ENCODE measurements at places on chromosomes 2 and 18.

DNA sequence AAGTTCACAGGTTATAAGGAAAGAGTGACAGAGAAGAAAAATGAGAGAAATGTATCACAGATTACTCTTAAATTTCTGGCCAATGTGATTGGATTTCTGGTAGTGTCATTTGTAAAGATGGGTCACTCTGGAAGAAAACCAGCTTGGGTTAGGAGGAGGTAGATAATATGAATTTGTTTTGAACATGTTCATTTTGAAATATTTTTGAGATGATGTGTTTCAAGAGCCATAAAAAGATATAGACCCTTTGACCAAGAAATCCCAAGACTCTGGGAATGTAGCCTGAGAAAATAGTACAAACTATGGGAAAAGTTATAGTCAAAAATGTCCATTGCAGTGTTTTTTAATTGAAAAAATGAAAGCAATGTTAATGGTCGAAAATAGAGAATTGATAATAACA lies 70.7 kb downstream of the CALCRL start:
- no peak for DNase-seq

DNA sequence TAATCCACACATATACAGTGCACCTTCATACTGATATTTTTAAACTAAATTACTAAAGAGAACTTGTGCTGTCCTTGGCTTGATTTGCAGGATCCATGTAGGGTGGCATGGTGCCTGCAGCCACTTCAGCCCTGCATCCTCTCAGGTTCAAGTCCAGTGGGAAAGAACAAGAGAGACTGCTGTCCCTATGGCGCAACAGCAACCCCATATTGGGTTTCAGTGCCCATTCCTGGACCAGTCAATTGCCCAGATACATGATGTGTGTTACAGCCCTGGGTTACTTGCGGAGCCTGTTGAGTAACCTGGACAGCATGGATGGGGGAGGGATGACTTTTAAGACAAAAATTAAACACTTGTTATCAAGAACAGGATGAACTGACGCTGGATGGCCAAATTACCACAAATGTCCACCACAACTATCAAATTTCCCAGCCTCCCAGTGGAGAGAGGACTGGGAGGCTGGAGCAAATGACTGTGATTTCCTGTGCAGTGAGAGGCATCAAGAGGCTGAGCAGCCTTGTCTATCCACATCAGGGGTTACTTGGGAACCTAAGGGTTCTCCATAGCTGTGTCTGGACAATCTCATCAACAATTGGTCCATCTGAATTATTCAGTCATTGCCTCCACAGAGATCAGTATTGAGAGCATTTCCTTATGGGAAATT lies 162.0 kb downstream of the CAPN13 start:
- no peak for DNase-seq

DNA sequence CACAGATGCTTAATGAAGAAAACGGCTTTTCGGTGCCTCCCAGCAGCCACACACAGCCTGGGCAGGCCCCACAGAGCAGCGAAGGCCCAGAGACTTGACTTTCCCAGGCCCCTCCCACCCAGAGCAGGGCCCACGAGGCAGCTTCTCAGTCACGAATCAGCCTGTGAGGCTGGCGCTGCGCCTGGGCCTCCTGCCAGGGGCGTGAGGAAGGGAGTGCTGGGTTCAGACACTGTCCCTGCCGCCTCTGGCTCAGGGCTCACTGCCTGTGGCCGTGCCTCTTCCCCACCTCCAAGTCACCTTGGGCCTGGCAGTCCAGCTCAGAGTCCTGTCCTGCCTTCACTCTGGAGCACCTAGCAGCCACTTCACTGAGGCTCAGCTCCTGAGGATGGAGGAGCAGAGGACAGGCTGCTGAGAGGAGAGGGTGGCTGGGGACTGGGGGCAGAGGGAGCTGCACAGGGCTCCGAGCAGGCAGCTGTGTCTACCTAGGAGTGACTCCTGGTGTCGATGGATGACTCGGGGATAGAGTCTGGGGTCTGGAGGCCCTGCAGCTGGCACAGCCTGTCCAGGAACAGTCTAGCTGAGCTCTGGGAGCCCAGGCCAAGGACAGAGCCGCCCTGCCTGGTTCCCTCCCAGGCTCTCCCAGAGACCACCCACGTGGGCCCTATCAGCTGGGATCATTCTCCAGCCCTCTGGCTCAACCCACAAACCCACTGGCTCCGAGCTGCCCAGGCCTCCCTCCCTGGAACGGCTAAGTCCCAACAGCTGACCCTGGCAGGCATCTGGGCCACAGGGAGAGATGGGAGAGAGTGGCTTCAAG lies 36.4 kb upstream of the FOSL2 start:
- DNase-seq = peak; percentile 48

GRCh38 chr2:148375214-148375613 lies 269.3 kb upstream of the EPC2 start:
- no peak for DNase-seq

- no peak for DNase-seq
These were observed 67.0 kb downstream of the ZNF521 start for GRCh38 chr18:25284861-25285550.

GRCh38 chr2:169768262-169768995 lies 30.2 kb upstream of the SSB start:
- peak; percentile 13 for DNase-seq

- DNase-seq = no peak
These were observed 680.2 kb upstream of the CHAC2 start for GRCh38 chr2:53087262-53087873.

- DNase-seq = no peak
These were observed 112.2 kb upstream of the FZD5 start for GRCh38 chr2:207881902-207882301.

DNA sequence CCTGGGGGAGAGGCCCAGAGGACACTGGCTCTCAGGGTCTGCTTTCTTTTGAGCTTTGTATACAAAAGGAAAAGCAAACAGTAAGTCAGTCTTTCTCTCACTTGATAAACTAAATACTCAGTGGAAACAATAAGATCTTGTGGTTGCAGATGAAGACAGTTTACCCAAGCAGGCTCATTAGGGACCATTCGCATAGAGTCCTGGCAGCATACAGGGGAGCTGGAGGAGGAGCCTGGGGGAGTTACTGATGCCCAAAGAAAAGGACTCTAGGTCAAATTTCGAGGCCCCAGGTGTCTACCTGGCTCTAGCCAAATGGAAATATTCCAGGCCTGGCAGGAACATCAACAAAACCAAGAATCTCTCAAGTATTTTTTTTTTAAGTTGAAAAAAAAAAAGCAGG lies 225.3 kb downstream of the CNTNAP5 start:
- no peak for DNase-seq

DNA sequence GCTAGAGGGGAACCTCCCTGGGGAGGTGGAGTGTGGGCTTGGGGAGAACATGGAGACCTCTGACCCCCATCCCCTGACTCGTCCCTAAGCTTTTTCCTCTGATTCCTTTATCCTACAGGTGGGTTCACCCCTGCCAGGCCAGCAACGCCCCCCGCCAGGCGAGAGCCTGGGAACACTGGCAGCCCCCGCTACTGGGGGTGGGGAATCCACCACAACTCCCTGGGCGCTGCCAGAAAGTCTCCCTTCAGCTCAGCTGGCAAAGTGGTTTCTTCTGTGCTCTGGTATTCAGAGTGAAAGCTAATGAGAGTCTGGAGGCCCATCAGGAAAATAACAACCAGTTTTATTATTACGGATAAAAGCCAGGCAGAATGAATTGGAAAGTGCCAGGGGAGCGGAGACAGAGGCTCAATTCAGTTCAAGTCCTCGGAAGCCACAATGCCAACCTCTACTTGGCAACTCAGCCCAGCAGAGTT lies 2.8 kb downstream of the DIPK1C start:
- DNase-seq = no peak

- DNase-seq = no peak
These were observed 12.8 kb downstream of the TFPI start for GRCh38 chr2:187541086-187542085.

DNA sequence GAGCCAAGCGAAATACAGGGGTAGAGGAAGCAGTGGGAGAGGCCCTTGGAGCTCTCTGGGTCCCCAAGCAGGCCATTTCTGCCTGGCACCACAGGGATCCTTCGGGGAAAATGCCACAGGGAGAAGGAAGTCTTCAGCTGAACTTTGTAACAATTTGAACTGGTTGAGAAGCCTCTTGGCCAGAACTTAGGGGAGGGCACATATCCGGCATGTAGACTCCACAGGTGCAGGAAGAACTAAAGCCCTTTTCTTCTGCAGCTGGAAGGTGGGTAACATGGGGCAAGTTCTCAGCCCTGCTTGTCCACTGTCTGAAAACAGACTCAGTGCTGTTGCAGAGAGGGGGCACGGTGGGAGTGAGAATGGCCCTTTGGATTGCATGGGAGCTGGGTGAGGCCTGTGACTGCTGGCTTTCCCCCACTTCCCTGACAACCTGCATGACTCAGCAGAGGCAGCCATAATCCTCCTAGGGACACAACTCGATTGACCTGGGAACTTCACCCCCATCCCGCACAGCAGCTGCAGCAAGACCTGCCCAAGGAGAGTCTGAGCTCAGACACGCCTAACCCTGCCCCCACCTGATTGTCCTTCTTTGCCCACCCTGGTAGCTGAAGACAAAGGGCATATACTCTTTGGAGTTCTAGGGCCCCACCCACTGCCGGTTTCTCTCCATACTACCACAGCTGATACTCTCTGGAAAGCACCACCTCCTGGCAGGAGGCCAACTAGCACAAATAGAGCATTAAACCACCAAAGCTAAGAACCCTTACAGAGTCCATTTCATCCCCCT lies 101.6 kb upstream of the FAM136A start:
- DNase-seq = no peak

GRCh38 chr2:68345129-68345875 lies 19.8 kb upstream of the PLEK start:
- DNase-seq = no peak

DNA sequence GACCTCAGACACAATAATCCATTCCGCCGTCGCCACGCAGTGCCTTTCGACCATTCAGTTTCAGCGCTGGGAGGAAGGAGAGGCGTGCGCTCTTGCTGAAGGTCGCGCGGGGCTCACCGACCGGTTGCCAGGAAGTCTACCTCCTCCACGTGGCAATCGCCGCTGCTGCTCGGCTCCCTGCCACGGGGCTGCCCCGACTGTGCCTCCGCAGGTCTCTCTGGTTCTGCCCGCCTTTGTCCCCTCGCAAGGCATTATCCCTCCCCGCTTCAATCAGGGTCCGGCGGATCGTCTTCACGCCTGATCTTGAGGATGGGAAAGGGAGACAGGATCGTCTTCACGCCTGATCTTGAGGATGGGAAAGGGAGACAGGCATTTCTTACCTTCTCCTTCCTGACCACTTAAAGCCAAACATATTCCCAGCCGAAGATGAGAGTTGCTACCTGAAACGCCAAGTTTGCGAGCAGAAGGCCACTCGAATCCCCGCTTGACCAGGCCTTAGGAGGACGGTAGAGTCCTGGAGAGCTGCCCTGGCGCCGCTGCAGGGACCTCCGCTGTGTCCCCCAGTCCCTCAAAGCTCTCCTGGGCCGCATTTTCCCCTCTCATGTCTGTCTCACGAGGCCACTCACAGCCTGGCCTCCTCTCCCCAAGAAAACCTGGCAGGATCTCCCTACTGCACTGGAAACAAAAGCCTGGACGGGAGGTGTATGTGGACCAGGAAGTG lies 4.3 kb upstream of the GPR45 start:
- DNase-seq = no peak

- DNase-seq = no peak
These were observed 81.5 kb upstream of the STON1 start for GRCh38 chr2:48448274-48449061.

- DNase-seq = no peak
These were observed 16.6 kb downstream of the ITGB1BP1 start for GRCh38 chr2:9406529-9407362.

GRCh38 chr2:121454549-121455090 lies 76.1 kb upstream of the RNU4ATAC start:
- no peak for DNase-seq

DNA sequence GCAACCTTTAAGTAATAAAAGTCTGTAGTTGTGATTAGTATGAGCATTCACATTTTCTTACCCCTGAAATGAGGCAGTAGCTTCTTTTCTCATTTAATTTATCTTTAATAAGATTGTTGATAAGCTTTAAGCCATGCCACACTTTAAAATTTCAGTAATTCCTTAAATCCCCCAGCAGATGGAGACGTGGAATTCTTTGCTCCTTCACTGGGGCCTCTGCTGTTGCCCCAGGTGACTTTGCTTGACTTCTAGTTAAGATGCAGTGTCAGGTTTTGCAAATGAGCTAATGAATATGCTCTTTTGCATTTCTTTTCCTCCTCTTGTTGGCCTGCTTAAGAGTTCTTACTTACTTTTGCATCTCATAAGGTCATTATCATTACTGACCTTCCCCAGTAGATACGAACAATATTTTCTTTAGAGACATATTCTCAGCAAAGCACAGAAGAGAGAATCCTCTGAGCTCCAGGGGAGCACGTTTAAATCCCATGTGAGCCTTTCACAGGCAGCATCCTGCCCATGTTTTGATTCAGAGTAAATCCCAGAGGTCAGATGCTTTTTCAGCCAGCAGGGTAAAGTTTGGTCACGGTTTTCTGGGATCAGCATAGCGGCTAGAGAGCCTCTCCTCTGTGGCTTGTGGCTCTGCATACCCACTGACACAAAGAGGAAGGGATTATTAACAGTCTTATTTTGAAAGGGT lies 222.9 kb downstream of the PTPRM start:
- DNase-seq = no peak

DNA sequence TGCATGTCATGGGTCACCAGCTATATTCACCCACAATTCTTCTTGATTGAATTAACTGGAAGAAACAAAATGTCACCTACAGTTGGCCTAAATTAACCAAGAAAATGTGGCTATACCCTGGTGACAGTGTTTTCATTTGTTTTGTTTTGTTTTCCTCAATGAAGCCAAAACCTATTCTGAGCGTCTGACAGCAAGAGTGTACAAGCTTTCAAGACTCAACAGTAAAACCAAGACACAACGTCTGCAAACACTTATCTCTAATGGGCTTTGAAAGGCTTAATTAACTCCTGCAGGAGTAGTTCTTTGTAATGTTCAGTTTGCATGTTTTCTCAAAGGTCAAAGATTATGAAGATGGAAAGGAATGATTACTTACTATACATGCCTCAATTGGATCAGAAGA lies 827.6 kb upstream of the KLHL29 start:
- no peak for DNase-seq

- no peak for DNase-seq
These were observed 36.7 kb downstream of the MTERF4 start for GRCh38 chr2:241065355-241065803.

DNA sequence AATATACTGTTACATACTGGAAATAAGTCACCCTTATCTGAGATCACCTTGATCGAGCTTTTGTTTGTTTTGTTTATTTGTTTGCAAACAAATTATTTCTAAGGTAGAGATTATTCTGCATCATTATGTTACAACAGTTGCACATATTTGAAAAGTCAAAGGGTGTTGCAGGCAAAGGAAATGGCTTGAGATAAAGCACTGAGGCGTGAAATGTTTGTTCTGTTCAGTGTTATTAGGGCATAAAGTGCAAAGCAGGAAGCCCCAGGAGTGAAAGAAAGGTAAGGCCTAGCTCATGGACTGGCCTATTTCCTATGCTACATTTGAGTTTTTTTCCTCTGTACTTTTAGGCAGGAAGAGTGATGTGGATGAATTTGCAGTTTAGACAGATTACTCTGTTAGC lies 1815.6 kb upstream of the LRRTM1 start:
- DNase-seq = no peak

All from CD4-positive, alpha-beta T cell treated with Interferon gamma for 1 hour (primary cell).